ENCODE measurements at places on chromosomes 1 and 21.

DNA sequence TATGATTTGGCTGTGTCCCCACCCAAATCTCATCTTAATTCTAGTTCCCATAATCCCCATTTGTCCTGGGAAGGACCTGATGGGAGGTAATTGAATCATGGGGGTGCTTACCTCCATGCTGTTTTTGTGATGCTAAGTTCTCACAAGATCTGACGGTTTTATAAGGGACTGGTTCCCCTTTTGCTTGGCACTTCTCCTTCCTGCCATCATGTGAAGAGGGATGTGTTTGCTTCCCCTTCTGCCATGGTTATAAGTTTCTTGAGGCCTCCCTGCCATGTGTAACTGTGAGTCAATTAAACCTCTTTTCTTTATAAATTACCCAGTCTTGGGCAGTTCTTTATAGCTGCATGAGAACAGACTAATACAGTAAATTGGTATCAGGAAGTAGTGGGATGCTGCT lies 114.1 kb downstream of the ZNF648 start:
- no peak for DNase-seq

- DNase-seq, result no peak
Observed at GRCh38 chr1:103527331-103527730, 1.8 kb downstream of the RNPC3 start.

- no peak for DNase-seq
Observed at GRCh38 chr21:45405819-45406762, 1.1 kb downstream of the COL18A1 start.

DNA sequence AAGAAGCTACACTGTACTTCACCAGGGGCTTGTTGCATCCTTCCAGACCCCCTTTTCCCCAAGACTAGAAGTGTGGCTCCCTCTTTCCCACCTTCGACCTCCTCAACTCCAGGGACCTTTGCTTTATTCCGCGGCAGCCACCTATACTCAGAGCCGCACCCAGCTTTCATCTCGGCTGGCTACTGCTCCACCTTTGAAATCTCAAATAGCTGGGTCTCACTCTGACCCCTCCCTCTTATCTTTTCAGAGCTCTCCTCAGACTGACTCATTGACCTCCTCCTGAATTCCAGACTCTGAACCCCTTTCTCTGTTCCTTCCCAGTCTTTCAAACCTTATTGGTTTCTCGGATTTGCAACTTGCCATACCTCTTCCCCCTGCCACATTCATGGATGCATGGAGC lies 144.7 kb upstream of the JUN start:
- no peak for DNase-seq

DNA sequence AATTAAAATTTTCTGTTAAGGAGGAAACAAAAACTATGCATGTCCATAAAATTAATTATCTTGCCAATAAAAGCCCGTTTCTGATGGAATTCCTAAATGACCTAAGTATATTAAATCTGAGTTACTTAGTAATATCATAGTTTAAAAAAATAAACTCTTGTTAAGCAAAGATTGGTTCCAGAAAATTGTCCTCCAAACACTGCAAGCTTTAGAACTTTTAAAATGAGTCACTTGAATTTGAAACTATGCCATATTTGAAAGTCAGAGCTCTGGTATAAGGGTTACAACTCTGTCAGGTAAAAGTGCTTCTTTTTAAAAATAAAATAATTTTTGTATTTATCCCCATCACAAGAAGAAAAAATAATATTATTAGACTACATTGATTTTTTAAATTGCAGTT lies 409.5 kb downstream of the PLPP3 start:
- DNase-seq, result no peak

DNA sequence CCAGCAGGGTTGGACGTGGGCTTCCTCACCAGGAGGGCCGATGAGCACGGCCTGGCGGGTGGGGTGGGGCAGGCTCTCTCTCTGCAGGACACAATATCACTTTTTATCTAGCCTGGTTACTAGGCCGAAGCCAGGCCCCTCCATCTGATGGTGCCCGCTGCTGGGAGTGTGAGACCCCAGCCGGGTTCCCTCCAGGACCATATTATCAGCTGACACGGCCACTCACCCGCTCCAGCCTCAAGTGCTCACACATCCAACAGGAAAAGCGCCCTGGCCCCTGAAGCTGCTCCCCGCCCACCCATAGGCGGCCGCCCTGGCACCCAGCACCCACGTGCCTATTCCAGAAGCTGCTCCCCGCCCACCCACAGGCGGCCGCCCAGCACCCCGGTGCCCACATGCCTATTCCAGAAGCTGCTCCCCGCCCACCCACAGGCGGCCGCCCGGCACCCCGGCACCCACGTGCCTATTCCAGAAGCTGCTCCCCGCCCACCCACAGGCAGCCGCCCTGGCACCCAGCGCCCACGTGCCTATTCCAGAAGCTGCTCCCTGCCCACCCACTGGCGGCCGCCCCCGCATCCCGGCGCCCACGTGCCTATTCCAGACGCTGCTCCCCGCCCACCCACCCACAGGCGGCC lies 5.0 kb downstream of the SLC19A1 start:
- DNase-seq, result no peak

DNA sequence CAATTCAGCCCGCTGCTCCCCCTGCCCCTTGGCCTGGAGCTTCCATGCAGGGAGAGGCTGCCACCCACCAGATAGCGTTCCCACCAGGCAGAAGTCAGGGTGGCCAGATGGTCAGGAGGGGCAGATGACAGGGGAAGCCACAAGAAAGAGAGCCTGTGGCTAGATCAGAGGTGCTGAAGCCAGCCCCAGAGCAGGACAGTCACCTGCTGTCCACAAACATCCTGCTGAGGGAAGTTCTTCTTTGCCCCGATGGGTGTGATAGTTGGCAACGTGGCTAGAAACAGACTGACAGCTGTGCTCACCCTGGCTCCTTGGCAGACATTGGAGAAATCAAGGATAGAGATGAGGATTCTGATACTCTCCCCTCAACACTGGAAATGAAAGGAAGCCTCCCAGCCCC lies 27.2 kb upstream of the SRP9 start:
- no peak for DNase-seq
